Activated CD4-positive, alpha-beta T cell treated with anti-CD3 and anti-CD28 coated beads, Interleukin-2, amount 50 U/mL, for 24 hours (primary cell): ENCODE measurements at places on chromosomes 5 and 9.

- DNase-seq, result no peak
Measured at GRCh38 chr5:111002036-111002435, 69.5 kb upstream of the TSLP start.

DNA sequence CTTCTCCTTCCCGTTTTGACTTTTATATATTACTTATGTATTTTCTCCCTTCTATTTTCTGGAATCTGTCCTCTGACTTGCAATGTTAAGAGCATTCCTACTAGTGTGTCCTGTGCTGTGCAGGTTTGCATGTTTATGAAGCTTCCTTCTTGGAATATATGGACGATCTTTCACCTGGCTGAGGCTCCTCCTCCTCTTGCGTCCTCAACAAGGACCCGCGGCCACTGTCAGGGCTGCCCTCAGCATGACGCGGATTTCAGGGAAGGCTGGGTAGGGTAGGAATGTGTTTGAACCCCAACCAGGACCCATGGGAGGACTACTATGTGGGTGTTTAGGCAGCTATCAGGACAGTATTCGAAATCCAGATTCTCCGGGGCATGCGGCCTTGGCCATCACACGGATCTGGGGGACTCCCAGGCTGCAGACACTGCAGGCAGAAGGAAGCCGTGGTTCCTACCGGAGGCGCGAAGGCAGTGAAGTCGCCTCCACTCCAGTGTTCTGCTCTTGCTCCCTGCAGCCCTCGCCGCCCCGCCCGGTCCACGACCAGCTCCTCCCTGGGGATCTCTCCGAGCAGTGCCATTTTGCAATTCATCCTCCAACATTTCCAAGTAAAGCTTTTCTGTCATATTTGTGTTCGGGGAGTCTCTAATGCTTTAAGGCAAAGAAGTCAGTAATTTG lies 37.0 kb upstream of the OSMR start:
- no peak for DNase-seq

DNA sequence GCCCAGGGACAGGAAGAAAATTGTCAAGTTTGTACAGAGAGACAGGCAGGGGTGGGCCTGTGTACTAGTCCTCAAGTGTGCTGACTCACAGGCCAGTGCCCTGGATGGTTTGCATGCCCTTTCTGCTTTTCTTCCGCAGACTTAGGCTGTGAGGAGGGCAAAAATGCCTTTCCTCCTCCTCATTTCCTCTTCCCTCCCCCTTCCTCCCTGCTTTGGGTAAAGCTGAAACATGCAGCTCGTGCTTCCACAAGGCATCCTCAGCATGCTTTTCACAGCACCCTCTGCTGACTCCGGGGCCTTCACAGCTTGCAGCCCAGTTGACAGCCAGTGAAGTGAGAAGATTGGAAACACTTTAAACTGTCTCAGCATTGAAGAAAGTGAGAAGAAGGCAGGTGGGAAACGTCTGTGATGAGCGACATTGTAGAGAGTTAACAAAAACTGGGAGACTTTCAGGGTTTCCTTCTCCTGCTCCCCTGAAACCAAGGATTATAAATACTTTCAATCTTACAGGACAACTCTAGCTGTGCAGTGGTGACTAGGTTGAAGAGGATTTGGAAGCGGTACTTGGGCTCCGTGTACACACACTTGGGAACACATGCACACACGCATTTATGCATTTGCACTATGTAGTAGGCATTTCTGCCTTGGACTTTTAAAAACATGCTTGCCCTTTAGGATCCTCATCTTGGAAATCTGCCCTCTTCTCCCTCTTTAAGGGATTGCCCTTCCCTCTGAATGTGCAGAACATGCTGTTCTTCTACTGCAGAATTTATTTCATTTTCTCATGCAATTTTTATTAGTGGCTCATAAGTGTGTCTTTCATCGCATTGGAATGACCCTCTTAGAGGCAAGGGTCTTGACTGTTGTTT lies 138.8 kb downstream of the GRIA1 start:
- no peak for DNase-seq

DNA sequence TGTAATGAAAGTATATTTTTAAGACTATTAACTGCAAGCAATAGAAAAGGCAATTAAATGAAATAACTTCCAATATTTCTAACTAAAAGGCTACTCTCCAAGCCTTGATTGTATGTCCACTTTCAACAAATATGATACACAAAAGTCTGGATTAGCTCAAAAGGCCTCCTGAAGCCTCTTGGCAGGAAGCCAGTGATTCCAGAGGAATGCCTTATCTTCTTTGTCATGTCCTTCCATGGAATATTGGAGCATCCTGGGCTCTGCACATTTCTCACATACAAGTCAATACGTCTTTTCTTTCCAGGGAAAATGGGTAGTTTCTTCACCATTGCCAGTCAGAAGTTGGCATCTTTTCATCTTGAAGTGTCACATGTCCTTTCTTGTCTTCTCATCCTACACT lies 357.8 kb downstream of the KDM4C start:
- no peak for DNase-seq

DNA sequence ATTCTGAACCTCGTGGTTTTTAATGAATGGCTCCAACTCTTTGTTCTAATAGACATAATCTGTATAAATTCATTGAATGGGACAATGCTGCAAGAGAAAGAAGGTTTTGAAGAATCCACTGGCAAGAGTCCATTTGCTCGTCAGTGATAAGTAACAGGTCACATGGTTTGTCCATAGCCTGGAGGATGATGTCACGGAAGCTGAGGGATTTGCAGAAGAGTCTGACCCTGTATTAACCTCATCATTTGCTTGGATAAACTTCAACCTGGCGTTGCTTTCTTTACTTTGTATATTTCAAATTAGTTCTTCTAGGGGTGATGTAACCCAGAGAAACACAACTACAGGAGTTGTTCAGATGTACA lies 197.4 kb downstream of the GAS1 start:
- DNase-seq, result no peak

DNA sequence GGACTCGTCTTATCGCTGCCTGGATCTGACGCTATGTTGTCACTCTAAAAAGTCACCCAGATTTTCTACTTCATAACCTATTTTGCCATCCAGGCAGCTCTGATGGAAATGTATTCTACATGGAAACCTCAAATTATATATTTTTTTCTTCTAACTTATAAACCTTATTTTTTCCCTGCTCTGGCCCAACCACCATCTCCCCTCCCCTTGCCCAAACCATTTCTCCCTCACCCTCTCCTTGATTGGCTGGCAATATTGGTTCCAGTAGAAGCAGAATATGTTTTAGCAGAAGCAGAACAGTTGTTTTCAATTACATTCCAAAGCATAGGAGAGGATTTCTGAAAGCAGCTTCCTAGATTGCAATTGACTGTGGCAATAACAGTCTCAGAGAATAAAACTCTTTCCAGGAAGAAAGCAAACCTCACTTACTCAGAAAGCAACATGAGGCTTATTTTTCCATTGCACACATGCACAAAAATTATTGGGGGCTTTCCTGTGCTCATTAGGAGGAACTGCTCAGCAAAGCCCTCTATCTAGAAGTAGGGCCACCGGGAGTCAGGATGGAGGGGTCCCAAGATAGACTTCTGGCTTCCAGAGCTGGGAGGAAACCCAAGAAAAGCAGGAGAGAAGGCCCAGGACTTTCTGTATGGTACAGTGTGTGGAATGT lies 191.8 kb downstream of the ESM1 start:
- no peak for DNase-seq

- DNase-seq, result no peak
Measured at GRCh38 chr5:174217527-174217926, 172.0 kb downstream of the NSG2 start.

DNA sequence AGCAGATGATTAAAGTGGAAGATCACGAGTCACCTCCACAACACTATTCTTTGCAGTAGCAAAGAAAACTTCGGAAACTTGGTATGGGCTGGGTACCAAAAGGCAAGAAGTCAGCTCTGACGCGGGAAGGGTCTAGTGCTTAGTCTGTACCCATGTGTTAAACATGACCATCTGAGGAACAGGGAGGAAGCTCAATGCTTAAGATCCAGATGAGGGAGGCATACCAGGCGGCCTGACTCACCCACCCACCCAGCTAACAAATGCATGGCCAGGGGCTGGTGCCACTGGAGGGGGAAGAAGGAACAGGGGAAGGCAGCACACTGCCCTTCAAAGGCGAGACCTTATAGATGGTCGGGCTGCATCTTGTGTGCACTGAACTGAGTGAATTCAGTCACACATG lies 41.8 kb downstream of the CAMSAP1 start:
- no peak for DNase-seq

- DNase-seq, result no peak
Measured at GRCh38 chr5:66597183-66597757, 1.1 kb downstream of the MAST4 start.
